Transverse colon (tissue), 4 donors: ENCODE measurements at places on chromosomes 13 and 19.

GRCh38 chr19:17325881-17326594 lies 8.6 kb downstream of the ANO8 start:
- no peak overlapping the region for H3K4me3 ChIP-seq
- H3K36me3 ChIP-seq = no peaks in the 10 kb centered on the region
- peaks cover 21% of the 10 kb centered on the region for H3K27me3 ChIP-seq
- no peak for DNase-seq
- H3K4me1 ChIP-seq = peaks cover 24% of the 10 kb centered on the region
- H3K27ac ChIP-seq = peak overlapping the region; percentile 30

- no peaks in the 10 kb centered on the region for H3K27me3 ChIP-seq
- DNase-seq = peak; percentile 28
- H3K27ac ChIP-seq = peak overlapping the region; percentile 33
- H3K4me1 ChIP-seq = peaks cover 16% of the 10 kb centered on the region
- no peak overlapping the region for H3K4me3 ChIP-seq
Measured at GRCh38 chr13:73870036-73870741, 264.0 kb downstream of the KLF12 start.

DNA sequence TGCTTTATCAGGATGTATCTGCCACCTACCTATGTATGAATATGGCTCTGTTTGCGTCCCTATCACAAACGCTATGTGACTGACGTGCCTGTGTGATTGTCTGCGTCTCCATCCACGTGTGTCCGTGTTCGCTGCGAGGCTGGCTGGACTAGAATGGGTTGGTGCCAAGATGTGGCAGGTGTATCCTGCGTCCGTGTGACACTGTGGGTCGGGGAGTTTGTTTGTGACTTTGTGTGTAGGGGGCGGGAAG lies 6.7 kb upstream of the HOOK2 start:
- no peaks in the 10 kb centered on the region for H3K36me3 ChIP-seq
- H3K4me1 ChIP-seq = peaks cover 41% of the 10 kb centered on the region
- DNase-seq = no peak

DNA sequence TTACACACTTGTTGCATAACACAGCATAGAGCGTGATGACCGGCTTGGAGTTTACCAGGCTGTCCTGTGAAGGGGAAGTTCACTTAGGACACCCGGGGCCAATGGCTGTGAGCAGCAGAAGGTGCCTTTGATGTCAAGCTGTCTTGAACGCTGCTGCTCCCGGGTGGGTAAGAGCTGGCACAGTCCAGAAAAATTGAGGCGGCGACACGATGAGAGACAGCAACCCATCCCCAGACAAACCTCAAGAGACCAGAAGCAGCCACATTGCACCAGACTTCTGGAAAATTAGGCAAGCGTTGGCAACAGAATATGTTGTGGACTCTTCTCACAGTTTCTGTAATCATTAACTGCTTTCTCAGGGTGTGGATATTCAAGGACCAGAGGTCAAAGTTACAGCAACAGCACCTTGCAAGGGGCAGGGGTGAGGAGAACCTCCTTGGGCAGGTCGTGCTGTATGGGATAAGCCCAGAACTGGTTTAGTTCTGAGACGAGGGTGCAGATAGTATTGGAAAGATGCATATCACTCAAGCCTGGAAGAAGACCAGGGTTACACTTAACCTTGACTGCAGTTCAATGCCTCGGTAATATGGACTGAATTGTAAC lies 10.1 kb downstream of the NFILZ start:
- H3K36me3 ChIP-seq = no peaks in the 10 kb centered on the region
- H3K4me1 ChIP-seq = no peaks in the 10 kb centered on the region
- DNase-seq = peak; percentile 36

- no peaks in the 10 kb centered on the region for H3K27me3 ChIP-seq
- no peaks in the 10 kb centered on the region for H3K36me3 ChIP-seq
- peak overlapping the region; percentile 80 for H3K4me3 ChIP-seq
- H3K4me1 ChIP-seq = peaks cover 36% of the 10 kb centered on the region
- peak overlapping the region; percentile 98 for H3K27ac ChIP-seq
- peak; percentile 45 for DNase-seq
Measured at GRCh38 chr19:51365211-51365964, 800 bp downstream of the ETFB start.

DNA sequence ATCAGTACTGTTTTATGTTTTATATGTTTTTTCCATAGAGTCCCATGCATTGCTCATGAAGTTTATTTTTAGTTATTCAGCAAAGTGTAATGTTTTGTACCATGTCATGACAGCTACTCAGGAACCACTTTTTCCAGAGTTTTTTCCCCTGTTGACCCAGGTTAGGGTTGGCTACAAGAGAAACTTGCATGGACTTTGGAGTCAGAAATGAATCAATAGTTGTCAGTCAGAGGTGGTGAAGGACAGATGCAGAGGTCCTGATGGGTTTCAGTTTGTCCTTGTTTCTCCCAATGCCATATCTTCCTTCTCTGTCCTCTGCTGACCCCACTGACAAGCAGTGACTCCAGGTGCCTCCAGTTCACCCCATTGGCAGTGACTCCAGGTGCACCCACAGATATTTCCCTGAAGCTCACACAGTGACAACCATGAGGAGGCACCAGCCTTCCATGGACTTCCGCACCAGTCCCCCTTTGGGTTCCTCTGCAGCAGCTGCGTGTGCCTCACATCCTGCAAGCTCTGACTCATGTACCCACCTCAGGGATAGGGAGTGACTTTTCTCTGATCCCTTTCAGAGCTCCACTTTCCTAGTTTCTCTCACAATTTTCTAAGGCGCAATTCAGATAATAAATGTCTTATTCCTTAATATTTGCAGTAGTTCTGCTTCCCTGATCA lies 92.1 kb downstream of the AKAP11 start:
- H3K4me3 ChIP-seq = no peak overlapping the region
- H3K4me1 ChIP-seq = no peaks in the 10 kb centered on the region
- H3K36me3 ChIP-seq = no peaks in the 10 kb centered on the region
- no peak overlapping the region for H3K27ac ChIP-seq

DNA sequence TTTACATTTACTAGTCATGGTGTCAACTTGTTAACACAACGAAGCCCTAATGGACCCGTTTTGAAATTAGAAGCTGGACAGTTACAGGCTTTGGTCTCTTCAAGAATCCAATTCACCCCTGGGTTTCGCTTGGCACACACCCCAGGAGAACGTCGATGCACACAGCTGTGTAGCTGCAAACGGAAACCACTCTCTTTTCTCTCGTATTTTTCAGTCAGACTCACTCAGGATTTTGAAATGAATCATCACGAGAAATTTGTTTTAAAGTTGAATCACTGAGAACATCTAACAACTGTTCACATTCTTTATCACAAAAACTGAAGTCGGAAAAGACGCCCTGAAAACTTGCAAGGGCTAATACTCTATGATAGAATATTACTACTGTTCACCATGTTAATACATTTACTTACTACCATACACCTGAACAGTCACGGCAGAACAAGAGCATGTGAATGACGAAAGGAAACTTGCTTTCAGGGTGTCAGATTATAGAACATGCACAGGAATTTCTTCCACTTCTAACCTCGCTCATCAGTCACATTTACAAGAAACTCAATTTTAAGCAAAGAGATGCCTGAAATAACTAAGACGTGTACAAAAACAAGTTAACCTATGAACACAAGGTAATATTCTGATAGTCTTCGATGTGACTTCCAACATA lies 4.7 kb downstream of the PNMA8A start:
- no peak overlapping the region for H3K27ac ChIP-seq
- peaks cover 20% of the 10 kb centered on the region for H3K27me3 ChIP-seq
- DNase-seq = peak; percentile 30

DNA sequence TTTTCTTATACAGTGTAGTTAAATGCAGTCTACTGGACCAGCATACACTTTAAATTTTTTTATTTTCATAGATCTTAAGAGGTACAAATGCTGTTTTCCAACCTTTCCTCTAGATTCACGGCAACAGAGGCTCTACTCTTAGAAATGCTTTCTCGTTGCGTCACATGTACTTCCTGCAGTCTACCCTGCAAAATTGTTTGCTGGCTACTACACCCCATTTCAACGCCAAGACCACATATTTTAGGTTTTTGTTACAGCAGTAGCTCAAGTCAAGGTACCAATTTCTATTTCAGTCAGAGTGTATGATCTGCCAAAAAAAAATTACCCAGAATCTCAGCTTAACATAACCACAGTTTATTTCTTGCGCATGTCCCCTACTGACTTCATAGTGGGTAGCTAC lies 94.1 kb downstream of the TNFSF13B start:
- no peak overlapping the region for H3K27ac ChIP-seq
- H3K4me1 ChIP-seq = no peaks in the 10 kb centered on the region
- H3K27me3 ChIP-seq = no peaks in the 10 kb centered on the region
- no peak for DNase-seq

- no peaks in the 10 kb centered on the region for H3K4me1 ChIP-seq
- H3K4me3 ChIP-seq = peak overlapping the region; percentile 4
- H3K36me3 ChIP-seq = no peaks in the 10 kb centered on the region
Measured at GRCh38 chr13:112330479-112331381, 45.4 kb upstream of the SPACA7 start.

- DNase-seq = no peak
- no peaks in the 10 kb centered on the region for H3K36me3 ChIP-seq
- no peaks in the 10 kb centered on the region for H3K27me3 ChIP-seq
Measured at GRCh38 chr13:101424381-101425155, 8.3 kb upstream of the NALCN start.

DNA sequence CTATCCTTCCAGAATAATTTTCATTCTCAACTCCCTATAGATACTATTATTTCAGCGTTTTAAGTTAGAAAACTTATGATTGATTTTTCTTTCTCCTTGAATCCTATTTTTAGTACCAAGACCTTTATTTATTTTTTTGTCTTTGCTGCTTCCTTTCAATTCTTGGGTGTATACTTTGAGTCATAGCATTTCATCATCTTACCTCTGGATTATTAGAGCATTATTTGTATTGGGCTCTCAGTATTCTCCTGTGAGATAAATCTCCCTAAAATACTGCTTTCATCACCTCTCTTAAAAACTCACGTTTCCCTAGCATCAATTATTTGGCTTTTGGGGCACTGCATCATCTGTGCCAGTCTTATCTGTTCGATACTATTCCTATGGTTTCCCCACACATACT lies 222.8 kb downstream of the POSTN start:
- H3K4me1 ChIP-seq = no peaks in the 10 kb centered on the region
- no peaks in the 10 kb centered on the region for H3K27me3 ChIP-seq
- H3K27ac ChIP-seq = no peak overlapping the region
- H3K36me3 ChIP-seq = no peaks in the 10 kb centered on the region
- H3K4me3 ChIP-seq = no peak overlapping the region

DNA sequence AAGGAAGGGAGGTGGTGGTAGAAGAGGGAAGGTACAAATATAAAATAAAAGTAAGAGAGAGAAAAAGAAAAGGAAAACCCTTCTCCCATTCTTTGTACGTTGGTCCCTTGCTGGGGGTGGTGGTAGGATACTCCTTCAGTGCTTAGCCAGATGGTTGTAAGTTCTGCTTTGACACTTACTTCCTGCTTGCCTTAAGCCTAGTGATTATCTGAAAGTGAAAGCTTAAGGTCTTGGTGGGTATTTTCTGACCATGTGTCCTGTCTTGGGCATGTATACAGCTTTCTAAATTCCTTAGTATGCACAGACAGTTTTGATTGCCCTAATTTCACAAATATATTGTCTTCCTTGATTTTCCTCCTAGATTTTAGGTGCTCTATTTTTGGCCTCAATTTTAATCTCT lies 314.8 kb downstream of the PCDH17 start:
- no peak overlapping the region for H3K4me3 ChIP-seq
- no peaks in the 10 kb centered on the region for H3K36me3 ChIP-seq
- DNase-seq = no peak

GRCh38 chr13:106466691-106467426 lies 68.6 kb downstream of the EFNB2 start:
- peaks cover 1% of the 10 kb centered on the region for H3K4me1 ChIP-seq
- no peak overlapping the region for H3K27ac ChIP-seq
- no peaks in the 10 kb centered on the region for H3K27me3 ChIP-seq
- DNase-seq = no peak
- no peak overlapping the region for H3K4me3 ChIP-seq

- H3K4me1 ChIP-seq = peaks cover 22% of the 10 kb centered on the region
- no peaks in the 10 kb centered on the region for H3K36me3 ChIP-seq
- H3K27ac ChIP-seq = no peak overlapping the region
- DNase-seq = no peak
- no peaks in the 10 kb centered on the region for H3K27me3 ChIP-seq
- no peak overlapping the region for H3K4me3 ChIP-seq
Measured at GRCh38 chr13:113968463-113969310, 5.2 kb downstream of the C13orf46 start.

- peak overlapping the region; percentile 72 for H3K4me3 ChIP-seq
- H3K27ac ChIP-seq = peak overlapping the region; percentile 97
- peaks cover 43% of the 10 kb centered on the region for H3K4me1 ChIP-seq
- no peaks in the 10 kb centered on the region for H3K36me3 ChIP-seq
- no peak for DNase-seq
- H3K27me3 ChIP-seq = no peaks in the 10 kb centered on the region
Measured at GRCh38 chr19:2164020-2164998, 576 bp downstream of the DOT1L start.

DNA sequence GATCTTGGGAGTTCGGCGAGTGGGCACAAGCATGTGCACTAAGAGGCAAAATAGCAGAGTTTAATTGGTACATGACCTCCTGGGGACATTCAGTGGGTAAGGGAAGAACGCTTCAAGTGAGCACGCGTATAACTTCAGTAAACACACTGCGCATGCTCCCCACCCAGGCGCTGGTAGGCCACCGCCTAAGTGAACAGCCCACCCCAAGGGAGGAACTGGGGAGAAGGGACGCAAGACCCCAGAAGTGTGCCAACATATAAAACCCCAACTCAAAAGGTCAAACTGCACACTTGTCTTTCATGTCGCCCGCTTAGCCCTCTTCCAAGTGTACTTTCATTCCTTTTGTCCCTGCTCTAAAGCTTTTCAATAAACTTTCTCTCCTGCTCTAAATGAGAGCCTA lies 10.5 kb upstream of the NTN5 start:
- H3K27ac ChIP-seq = no peak overlapping the region
- no peak overlapping the region for H3K4me3 ChIP-seq
- no peaks in the 10 kb centered on the region for H3K4me1 ChIP-seq
- no peaks in the 10 kb centered on the region for H3K27me3 ChIP-seq
- H3K36me3 ChIP-seq = no peaks in the 10 kb centered on the region

- no peak for DNase-seq
- H3K4me3 ChIP-seq = no peak overlapping the region
- no peaks in the 10 kb centered on the region for H3K36me3 ChIP-seq
- peak overlapping the region; percentile 49 for H3K27ac ChIP-seq
Measured at GRCh38 chr13:110641055-110642015, 26.0 kb downstream of the NAXD start.

- peaks cover 29% of the 10 kb centered on the region for H3K4me1 ChIP-seq
- peak overlapping the region; percentile 57 for H3K4me3 ChIP-seq
- H3K27me3 ChIP-seq = no peaks in the 10 kb centered on the region
Measured at GRCh38 chr19:58545286-58546018, 1.6 kb downstream of the TRIM28 start.

DNA sequence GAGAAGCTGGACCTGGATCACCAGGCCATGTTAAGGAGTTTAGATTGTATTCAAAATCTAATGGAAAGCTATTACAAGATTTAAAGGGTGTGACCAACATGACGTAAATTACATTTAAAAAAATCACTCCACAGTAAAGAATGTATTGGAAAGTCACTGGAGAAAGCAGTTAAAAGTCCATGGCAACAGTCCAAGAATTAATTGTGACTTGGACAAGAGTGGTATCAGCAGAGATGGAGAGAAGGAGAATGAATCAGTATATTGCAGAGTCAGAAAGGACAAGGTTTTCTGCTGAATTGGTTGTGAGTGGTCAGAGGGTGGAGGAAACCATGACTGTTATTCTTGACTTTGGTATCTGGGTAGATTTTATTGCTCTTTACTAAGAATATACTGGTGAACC lies 535.1 kb upstream of the SLITRK1 start:
- no peak overlapping the region for H3K4me3 ChIP-seq
- H3K27me3 ChIP-seq = no peaks in the 10 kb centered on the region
- no peaks in the 10 kb centered on the region for H3K36me3 ChIP-seq
- DNase-seq = no peak
- H3K27ac ChIP-seq = no peak overlapping the region
